Activated CD4-positive, CD25-positive, alpha-beta regulatory T cell (primary cell): ENCODE measurements at places on chromosomes 11 and 22.

GRCh38 chr22:33909911-33910310 is 10.4 kb downstream of the LARGE1 start:
- no peak for DNase-seq

DNA sequence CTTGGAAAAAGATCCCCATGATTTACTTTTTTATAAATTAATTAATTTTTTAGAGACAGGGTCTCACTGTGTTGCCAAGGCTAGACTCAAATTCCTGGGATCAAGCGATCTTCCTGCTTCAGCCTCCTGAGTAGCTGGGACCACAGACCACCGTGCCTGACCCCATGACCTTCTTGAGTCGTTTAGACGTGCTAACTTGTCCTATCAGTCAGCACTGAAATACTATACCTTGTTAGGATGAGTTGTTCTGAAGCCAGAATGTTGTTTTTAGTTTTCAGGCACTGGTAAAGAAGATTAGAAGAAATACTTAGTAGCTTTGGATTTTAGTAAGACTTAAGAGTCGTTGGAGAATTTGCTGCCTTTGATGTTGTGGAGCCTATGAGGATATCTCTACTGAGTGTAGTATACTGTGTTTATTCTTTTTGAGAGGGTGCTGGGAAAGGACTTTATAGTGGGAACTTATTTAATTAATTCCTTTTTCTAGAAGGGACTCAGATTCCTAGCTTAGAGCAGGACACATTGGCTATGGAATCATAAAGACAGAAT is 8.6 kb downstream of the HTATIP2 start:
- DNase-seq, result no peak

DNA sequence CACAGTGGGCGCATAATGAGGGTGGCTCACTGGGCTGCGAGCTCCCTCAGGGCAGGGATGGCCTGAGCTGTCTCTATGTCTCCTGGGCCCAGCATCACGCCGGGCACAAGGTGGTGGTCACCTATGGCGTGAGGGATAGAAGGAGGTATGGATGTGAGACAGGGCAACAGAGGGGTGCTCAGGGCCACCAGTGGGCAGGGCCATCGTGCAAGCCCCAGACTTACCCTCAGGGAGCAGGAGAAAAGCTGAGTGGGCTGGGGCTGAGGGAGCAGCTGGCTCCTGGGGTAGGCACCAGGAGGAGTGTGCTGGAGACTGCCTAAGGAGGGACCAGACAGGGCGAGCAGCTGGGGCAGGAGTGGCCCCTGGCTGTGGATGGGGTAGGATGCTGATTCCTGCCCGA is 34.3 kb upstream of the KLHL35 start:
- no peak for DNase-seq

DNA sequence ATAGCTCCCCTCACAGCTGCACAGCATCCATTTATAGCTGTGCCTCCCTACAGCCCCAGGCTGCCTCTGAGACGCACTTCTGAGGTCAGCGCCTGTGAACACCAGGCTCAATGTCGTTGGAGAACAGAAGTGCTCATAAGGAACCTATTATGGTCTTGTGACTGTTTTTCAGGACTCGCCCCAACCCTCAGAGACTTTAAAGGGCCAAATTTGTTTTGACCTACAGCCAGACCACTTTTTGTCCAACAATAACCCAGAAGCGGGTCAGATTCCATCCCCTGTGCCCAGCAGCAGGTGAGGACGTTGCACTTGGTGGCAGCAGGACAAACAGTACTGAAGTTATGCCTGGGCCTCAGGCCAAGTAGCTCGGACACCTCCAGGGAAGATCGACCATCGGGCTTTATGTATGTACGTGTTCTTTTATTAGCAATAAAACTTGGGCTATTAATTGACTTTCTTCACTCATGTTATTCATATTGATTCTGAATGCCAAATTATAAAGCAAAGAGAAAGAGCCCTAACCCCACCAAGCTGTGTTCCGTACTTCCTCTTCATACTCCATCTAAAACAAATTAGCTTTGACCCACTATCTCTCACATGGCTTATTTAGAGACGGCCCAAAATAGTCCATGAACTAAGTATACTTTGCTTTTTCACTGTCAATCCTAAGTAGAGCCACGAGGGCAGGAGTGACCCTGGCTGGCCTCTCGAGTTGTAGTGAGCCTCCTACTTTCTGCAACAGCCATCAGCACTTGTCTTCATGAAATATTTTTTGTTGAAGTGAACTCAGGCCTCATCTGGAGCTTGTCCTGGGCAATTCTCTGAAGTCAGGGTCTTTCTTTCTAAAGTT is 92.3 kb upstream of the PAX6 start:
- DNase-seq, result no peak

- no peak for DNase-seq
Measured at GRCh38 chr11:91967026-91967690, 257.5 kb upstream of the FAT3 start.

DNA sequence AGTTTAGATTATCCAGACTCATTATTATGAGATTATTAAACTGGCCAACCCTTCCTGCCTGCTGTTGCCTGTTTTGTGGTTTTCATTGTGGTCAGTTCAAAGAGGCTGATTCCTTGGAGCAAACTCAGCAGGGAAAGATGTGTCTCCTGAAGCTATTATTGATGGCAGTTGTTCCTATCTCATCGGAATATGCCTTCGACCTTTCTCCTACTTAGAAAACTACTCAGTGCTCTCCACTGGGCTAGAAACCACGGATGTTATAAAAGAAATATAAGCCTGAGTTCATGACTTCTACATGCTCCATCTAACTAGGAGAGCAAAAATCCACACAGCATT is 80.2 kb upstream of the NAV2 start:
- no peak for DNase-seq

DNA sequence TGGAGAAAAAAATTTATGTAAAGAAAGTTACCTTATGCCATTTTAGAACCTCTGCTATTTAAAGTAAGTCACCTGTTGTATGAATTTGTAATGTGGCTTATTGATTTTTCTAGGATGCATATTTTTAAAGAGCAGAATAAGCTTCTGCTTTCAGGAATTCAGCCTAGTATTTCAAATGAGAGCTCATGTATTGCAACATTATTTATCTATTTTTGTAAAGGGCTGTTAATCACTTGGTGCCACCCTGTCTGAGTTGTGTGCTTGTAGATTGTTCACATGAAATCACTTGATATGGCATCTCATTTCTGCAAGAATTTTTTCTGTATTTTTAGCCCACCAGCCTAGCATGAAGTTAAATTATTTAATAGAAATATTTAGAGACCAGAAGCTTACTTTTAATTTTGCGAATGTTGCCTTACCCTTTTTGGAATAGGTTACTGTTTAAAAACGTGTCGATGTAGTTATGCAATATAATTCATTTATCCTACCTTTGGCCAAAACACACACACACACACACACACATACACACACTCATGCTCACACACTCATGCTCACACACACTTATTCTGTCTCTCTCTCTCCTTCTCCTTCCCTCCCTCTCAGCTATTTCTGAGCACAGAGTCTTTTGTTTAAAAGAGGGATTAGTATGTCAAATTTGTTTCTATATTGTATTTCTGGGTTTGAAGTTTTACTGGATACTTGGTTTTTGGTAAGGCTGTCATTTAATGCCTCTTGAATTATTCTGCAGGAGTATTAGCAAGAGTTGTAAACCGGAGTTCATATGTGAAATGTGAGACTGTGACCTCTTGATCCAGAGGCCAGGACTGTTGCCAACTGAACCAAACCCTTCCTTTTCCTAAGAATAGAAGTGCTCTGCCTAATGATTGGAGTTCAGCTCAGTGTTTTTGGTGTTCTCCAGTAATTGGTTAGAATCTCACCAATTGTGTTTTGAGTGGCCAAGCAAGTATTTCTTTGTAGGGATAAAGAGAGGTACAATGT is 34.4 kb downstream of the YAP1 start:
- DNase-seq, result no peak

GRCh38 chr11:103970701-103971249 is 65.7 kb upstream of the DDI1 start:
- DNase-seq, result no peak

GRCh38 chr11:8093931-8094575 is 13.0 kb downstream of the TUB start:
- no peak for DNase-seq

- DNase-seq, result no peak
Measured at GRCh38 chr22:42897960-42898359, 40.9 kb upstream of the ARFGAP3 start.

GRCh38 chr11:119864836-119865235 is 135.8 kb upstream of the NECTIN1 start:
- no peak for DNase-seq

GRCh38 chr11:128603752-128604414 is 16.5 kb upstream of the ETS1 start:
- no peak for DNase-seq

- no peak for DNase-seq
Measured at GRCh38 chr11:69308936-69309615, 15.1 kb downstream of the MYEOV start.

- no peak for DNase-seq
Measured at GRCh38 chr11:76369406-76369805, 11.5 kb downstream of the THAP12 start.

GRCh38 chr11:116932181-116932580 is 94.8 kb upstream of the APOA1 start:
- no peak for DNase-seq

DNA sequence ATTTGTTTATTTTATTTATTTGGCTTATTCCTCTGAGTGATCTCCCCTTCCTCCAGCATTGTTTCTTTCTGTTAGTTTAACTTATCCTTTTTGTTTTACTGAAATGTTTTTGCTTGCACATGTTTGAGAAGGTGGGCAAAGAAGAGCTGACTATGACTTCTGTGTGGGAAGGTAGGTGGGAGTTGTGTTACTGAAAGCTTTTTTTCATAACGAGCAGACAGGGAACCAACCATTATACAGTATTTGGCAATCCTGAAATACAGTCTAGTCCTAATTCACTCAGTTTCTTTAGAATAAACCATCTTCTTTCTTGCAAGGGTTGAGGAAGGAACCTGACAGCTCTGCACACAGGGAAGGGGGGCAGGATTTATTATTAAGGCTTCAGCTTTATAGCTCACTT is 37.0 kb upstream of the PAK1 start:
- DNase-seq, result no peak

DNA sequence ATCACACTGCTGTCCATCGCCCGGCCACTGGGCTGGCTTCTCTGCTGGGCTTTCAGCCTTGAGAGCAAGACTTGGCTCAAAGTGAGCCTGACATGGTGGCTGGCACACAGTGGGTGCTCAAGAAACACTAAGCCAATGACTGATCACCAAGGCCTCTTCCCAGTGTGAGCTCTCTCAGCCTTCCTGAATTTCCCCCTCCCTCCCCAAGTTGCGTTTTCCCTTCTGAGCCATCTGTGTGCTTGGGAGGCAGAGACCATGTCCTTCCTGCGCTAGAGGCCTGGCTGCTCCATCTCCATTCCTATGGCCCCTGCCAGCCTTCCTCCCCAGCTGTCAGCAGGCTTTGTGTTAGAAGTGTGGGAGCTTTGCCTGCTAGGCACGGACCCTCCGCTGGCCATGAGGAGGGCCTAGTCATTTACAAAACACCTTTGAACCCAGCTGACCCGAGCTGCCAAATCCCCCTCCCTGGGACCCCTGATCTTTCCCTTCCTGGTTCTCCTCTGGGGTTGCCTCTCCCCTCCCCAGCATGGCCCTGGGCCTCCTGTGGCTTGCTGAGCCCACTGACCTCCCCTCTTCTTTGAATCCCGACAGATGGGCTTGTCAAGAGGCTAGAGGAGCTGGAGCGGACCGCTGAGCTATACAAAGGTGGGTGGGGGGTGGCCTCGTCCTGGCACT is 13.2 kb downstream of the PICK1 start:
- no peak for DNase-seq

GRCh38 chr11:65862191-65862735 is 2.0 kb downstream of the MUS81 start:
- DNase-seq, result no peak

DNA sequence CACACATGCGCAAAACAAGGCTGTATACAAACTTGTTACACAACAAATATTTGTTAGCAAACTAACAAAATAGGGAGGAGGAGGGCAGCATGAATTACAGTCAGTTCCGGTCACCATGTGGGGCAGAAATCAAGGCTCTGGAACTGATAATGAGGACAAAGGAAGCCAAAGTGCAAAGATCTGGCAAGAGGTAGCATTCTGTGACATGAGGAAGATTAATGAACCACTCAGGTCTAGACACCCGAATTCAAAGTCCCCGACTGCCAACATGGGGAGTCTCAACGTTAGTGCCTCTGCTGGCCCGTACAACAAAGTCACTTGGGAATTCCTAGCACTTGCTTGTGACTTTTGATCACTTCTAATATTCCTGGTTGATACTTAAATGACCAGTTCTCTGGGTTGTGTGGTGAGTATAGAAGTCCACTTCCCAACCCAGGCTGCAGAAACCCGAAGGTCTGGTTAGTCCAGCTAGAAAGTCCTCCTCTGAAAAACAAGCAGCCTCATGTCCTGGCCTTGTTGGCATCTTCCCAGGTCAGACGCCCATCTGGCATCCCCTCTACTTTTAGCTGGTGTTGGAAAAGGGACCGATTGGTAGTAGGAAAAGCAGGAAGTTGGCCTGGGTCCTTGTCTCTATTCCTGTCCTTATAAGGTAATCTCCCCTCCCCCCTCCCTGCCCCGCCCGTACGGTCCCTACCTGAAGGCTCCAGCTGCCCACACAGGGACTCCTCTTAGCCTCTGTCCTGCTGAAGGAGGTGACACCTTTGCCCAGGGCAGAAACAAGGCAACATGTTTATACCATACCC is 1.6 kb downstream of the SUN2 start:
- DNase-seq, result no peak

DNA sequence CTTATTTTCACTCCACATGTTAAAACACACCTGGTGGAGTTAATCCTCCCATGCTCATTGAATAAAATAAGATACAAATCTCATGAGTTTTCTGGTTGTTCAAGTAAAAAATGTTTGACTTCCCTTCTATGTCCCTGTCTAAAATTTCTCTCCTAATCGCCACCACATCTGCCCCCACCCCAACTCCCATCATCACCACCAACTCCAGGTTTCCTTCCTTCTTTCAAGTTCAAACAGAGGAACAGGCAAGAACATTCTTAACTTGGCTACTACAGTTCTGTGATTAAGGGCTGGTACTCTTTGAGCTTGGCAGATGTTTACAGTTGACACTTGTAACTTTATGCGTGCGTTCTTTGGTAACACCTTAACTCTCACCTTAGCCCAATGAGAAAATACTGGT is 9.1 kb upstream of the PSMA1 start:
- no peak for DNase-seq

DNA sequence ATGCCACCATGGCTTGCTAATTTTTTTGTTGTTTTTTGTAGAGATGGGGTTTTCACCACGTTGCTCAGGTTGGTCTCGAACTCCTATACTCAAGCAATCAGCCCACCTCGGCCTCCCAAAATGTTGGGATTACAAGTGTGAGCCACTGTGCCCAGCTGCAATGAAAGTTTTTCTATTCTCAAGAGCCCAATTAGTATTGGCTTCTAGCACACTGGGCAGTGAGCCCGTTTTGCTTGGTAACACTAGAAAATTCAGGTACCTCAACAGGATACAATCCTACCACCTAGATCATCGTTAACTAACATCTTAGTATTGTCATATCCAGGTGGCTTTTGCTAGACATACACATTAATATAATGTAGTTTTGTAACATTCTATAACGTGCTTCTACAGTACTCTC is 19.0 kb downstream of the SEC14L3 start:
- DNase-seq, result no peak

GRCh38 chr22:32841175-32841574 is 39.7 kb downstream of the TIMP3 start:
- DNase-seq, result no peak

GRCh38 chr11:82767123-82767522 is 33.5 kb upstream of the FAM181B start:
- no peak for DNase-seq
